Esophagus mucosa (tissue), 1 donor: ENCODE measurements at places on chromosomes 1 and 21. TPM values are rescaled to one million over a fixed set of nuclear protein-coding genes. Genes with fewer than 3 reads are reported as not detected.

Gene TMEM200B
- 1.4 TPM for total RNA-seq

Gene ATP5PB
- total RNA-seq = 273 TPM

Gene TSPAN1
- total RNA-seq = 4.7 TPM

Gene CFHR2
- total RNA-seq = not detected

Gene TMOD4
- not detected for total RNA-seq

Gene GNG12
- 73.2 TPM for total RNA-seq

GRCh38 chr1:159921700-159922504 is 3.4 kb downstream of the TAGLN2 start:
- ATAC-seq = no peak

DNA sequence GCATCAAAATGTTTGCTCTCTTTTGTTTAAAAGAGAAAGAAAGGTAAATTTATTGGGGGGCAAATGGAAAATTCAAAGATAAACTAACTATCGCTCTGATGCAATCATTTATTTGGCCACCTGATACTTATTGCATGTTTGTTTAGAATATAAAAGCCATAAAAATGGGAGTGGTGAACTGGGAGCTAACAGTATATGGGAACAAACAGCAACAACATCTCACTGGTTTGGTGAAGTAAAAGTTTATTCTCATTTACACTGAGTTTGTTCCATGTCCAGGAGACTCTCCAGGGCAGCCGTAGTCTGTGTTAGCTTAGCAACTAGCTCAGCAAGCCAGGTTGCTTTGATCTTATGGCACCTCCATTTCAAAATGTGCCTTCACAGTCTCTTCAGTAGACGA is 20.4 kb downstream of the C4BPA start:
- ATAC-seq = no peak

DNA sequence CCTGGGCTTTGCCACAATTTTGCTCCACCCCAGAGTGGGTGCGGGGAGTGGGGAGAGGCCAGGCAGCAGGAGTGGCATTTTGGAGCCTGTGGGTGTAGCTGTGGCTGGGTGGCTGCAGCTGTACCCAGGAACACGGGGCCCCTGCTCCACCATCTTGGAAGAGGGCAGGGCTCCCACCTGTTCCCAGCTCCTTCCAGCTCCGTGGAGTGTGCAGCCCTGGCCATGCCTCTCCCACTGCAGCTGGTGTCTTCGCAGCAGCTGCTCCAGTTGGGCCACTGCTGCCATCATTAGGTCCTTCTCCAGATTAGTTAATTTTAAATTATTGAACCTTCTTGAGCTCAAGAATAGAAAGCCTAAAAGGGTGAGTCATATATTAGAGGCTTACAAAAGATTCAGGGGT is 17.6 kb downstream of the FAM20B start:
- ATAC-seq = no peak

GRCh38 chr1:12811409-12811784 is 19.8 kb downstream of the PRAMEF11 start:
- ATAC-seq = no peak

- ATAC-seq = no peak
Observed at GRCh38 chr1:23591460-23592208, 32.3 kb upstream of the ID3 start.

DNA sequence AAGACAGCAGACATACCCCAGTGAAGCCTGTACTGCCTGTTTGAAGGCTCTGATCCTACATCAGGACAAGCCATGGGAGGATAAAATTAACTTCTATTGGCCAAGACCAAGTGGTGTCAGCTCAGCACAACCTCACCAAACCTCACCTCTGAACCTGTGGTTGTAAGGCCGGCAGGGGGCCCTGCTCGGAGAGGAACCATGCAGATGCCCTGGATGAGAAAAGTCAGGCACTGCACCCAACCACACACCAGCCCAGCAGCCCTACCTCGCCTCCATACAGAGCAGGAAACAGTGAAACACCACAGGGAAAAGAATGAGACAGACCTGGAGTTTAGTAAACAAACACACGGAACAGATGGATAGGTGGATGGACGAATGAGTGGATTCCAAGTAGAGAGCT is 70.0 kb upstream of the PAX7 start:
- ATAC-seq = no peak

DNA sequence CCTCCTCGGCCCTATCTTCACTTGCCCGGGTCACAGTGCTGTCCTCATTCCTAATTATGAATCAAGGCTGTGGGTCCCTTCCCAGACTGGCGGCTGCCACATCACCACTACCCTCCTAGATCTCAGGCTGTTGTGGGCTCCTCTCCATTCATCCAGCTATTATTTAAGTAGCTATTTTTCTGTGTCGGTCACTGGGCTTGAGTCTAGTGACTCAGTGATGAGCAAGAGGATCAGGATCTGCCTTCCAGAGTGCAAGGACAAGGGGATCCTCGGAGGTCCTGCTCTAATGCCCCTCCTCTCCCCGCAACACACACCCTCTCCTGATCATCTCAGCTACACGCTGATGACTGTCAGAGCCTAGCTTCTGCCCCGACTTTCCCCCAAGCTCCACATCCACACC is 34.1 kb downstream of the CDCP2 start:
- ATAC-seq = no peak

GRCh38 chr1:213728593-213729536 is 258.9 kb upstream of the PROX1 start:
- no peak for ATAC-seq

GRCh38 chr1:6852136-6852890 is 67.1 kb downstream of the CAMTA1 start:
- ATAC-seq = no peak

DNA sequence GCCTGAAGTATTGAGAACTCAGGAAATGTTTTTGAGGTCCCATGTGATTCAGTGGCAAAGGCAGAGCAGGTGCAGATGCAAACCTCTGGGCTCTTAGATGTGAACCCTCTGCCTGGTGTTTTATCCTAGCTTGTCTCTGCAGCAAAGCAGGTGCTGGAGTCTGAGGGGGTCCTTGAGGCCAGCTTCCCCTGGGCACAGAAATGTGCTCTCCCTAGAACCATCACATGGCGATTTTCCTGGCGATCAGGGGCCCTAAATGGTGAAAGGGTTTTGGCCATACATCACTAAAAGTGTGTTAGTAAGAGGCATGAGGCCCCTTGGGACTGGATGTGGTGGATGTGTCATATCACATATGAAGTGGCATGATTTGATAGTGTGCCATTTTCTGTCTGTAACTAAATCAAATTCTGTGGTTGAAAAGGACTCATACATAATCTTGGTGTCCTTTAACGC is 144.8 kb downstream of the ST6GALNAC3 start:
- ATAC-seq = no peak
